ENCODE measurements at places on chromosomes 7 and 10.
A peak's percentile ranks its signal among the peaks of the same experiment; 100 is the strongest.

GRCh38 chr7:129748356-129749109 is 137.0 kb downstream of the NRF1 start:
- H3K4me1 ChIP-seq, result peaks cover 2% of the 10 kb centered on the region
- no peak overlapping the region for H3K4me3 ChIP-seq
- DNase-seq, result no peak
- H3K27me3 ChIP-seq, result no peaks in the 10 kb centered on the region

- H3K4me3 ChIP-seq, result no peak overlapping the region
- no peaks in the 10 kb centered on the region for H3K27me3 ChIP-seq
- H3K4me1 ChIP-seq, result no peaks in the 10 kb centered on the region
- no peak for DNase-seq
- H3K36me3 ChIP-seq, result no peaks in the 10 kb centered on the region
These were observed 358.7 kb downstream of the PHF14 start for GRCh38 chr7:11332186-11332864.

DNA sequence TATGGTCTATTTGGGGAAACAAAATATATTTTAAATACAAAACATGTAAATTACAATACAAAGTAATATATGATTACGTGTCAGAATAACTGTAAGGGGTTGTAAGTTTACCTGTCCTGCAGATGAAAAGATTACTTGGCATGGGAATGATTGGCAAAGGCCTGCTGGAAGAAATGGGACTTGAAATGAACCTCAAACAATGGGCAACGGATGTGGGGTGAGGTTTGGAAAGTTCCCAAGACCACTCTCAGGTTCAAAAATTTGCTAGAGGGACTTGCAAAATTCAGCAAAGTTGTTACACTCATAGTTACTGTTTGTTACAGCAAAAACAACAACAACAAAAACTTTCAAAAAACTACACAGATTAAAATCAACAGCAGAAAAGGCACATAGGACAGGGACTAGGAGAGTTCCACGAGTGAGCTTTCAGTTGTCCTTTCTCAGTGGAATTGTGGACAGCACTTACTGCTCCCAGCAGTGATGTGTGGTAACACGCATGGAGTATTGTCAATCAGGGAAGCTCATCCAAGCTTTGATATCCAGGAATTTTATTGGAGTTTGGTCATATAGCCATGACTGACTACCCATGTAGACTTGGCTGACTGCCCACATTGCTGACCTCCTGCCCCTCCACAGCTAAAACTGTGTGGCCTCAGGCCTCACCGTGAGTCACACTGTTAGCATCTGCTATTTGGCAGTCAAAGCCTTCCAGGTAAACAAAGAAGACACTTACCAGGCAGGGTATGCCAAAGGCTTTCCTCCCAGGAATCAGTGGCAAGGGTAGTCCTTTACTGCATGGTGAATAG is 43.8 kb downstream of the EXOC6 start:
- peaks cover 6% of the 10 kb centered on the region for H3K36me3 ChIP-seq
- no peaks in the 10 kb centered on the region for H3K27me3 ChIP-seq
- DNase-seq, result no peak
- H3K27ac ChIP-seq, result no peak overlapping the region
- no peak overlapping the region for H3K4me3 ChIP-seq

DNA sequence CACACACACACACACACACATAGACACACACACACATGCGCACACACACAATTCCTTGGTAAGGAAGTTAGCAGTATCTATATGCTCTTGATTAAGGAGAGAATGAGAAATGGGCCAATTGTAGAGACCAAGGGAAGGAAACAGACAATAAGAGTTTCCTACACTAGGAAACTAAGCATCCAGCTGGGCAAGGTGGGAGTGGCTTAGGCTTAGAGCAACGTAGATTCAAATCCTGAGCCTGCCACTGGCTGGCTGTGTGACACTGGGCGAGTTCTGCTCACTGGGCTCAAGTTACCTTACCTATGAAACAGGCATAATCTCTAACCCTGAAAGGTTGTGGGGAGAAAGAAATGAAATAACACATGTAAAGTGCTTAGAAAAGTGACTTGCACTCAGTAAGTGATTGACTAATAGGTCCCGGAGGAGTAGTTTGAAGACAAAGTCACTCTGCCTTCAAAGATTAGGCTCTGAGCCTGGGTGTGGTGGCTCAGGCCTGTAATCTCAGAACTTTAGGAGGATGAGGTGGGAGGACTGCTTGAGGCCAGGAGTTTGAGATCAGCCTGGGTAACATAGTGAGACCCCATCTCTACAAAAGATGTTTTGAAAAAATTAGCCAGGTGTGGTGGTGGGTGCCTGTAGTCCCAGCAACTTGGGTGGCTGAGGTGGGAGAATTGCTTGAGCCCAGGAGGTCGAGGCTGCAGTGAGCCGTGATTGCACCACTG is 701.4 kb downstream of the PARD3 start:
- no peaks in the 10 kb centered on the region for H3K36me3 ChIP-seq
- no peaks in the 10 kb centered on the region for H3K4me1 ChIP-seq

- no peaks in the 10 kb centered on the region for H3K4me1 ChIP-seq
- H3K27me3 ChIP-seq, result peaks cover 9% of the 10 kb centered on the region
- no peaks in the 10 kb centered on the region for H3K36me3 ChIP-seq
- no peak for DNase-seq
These were observed 34.2 kb upstream of the ZNF488 start for GRCh38 chr10:47418321-47418720.

DNA sequence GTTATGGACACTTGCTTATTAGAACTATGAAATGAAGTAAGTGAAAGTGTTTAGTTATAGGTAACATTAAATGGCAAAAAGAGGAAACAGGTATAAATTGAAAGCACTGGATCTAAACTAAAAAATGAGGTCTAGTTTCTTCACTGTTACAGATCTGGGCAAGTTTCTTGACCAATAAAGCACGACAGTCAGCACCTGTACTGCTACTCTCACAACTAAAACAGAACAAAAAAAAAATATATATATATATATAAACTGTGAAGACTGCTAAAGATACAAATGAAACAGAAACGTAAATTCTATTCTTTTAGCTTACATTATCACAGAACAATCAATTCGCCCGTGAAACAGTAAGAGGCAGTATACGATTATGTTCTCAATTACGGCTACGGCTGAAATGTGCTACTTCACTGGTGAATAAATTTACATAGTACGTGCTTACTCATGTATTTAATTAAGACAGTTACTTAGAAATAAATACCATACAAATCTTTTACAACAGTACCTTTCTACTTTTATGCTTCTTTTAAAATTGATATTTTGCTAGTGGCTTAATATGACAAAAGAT is 4.2 kb downstream of the AHR start:
- DNase-seq, result no peak
- H3K36me3 ChIP-seq, result peaks cover 14% of the 10 kb centered on the region
- H3K27me3 ChIP-seq, result no peaks in the 10 kb centered on the region
- H3K27ac ChIP-seq, result no peak overlapping the region

GRCh38 chr7:11232462-11232861 is 258.8 kb downstream of the PHF14 start:
- H3K27me3 ChIP-seq, result peaks cover 3% of the 10 kb centered on the region
- H3K4me3 ChIP-seq, result no peak overlapping the region
- no peaks in the 10 kb centered on the region for H3K4me1 ChIP-seq
- H3K36me3 ChIP-seq, result no peaks in the 10 kb centered on the region
- H3K27ac ChIP-seq, result no peak overlapping the region

GRCh38 chr10:92239600-92240288 is 51.1 kb downstream of the CPEB3 start:
- H3K4me1 ChIP-seq, result peaks cover 32% of the 10 kb centered on the region
- H3K4me3 ChIP-seq, result peak overlapping the region; percentile 86
- peaks cover 37% of the 10 kb centered on the region for H3K27me3 ChIP-seq

DNA sequence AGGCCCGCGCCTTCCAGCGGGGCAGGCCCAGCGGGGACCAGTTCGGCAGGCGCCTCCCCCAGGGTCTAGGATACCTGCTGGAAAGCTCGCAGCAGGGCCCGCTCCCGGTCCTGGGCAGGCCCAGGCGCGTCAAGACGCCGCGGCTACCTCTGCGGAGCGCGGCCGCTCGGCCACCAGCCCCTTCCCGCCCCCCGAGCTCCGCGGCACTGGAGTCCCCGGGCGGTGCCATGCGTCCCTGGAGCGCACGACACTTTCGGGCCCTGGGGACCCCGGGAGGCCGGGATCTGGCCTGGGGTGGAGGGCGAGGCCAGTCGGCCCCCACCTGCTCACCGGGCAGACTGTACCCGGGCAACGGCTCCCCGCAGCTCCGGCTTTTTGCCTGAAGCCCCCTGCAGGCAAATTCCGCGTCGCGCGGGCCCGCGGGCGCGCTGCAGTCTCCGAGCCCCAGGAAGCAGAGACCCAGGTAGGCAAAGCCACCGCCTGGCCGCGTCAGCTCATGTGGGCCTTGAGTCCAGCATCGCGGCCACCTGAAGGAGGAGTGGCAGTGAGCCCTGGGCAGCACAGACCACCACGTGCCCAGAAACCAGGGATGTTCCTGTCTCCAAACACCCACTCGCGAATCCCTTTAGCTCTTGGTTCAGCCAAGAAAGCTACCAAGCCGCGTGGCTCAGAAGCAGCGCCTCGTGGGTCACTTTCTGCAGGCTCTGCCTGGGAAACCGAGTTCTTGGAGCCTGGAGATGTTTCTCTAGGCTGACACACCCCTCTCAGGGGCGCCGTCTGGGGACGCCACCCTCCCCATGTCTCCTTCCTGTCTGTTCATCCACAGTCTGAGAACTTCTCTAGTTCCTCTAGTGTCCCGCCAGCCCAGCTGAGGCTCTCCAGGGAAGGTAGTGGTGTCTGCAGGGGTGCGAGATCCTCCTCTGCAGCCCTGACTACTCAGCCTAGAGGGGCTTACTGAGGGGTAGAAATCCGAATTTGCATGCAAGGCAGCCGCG is 46.1 kb upstream of the APBB1IP start:
- DNase-seq, result no peak
- peaks cover 15% of the 10 kb centered on the region for H3K27me3 ChIP-seq
- peaks cover 10% of the 10 kb centered on the region for H3K4me1 ChIP-seq
- no peak overlapping the region for H3K27ac ChIP-seq
- no peaks in the 10 kb centered on the region for H3K36me3 ChIP-seq
